ENCODE measurements at places on chromosomes 2 and 18.

DNA sequence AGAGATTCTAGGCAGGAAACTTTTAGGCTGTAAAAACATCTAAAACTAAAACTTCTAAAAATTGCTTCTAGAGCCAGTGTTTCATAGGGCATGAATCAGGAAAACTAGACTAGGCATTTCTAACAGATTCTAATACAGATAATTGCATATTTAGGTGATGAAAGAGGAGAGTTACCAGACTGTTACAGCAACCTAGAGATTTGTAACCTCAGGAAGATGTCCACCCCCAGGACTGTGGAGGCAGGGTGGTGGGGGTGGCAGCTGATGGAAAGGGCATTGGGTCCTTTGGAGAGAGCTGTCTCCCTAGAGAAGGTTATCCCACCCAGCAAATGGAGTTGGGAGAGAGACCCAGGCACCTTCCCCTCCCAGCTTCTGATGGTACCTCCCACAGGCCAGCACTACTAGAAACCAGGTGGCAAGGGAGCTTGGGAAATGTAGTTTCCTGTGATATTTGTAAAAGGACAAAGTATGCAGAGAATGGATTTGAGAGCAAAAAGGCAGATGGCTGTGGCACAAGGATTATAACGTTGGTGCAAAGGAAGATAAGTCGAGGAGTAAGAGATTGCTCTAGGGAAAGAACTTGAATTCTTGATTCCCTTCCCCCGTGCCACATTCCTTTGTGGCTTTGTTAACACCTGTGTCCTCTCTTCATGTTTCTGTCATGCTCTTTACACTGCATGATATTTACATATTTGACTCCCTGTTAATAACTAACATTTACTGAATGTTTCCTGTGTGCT, 75.6 kb upstream of the MGAT5 start:
- no peak for DNase-seq

GRCh38 chr2:224910574-224910925, 131.7 kb downstream of the DOCK10 start:
- DNase-seq, result no peak

GRCh38 chr2:205763708-205764211, 81.5 kb downstream of the NRP2 start:
- DNase-seq, result peak; percentile 78

GRCh38 chr2:111966241-111966640, 67.8 kb downstream of the MERTK start:
- no peak for DNase-seq

DNA sequence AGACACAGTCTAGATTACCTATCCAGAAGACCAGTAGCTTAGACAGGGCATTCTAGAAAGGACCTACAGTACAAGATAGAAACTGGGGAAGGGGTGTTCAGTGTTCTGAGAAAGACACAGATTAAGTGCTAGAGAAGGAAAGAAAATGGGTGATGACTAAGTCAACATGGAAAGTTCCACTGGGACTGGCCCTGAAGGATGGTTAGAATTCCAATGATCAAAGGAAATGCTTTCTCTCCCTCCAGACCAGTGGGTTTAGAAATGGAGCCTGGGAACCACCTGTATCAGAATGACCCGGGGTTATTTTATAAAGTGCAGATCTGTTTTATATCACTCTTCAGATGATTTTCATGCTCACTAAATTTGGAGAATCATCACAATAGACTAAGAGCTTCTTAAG, 5.8 kb upstream of the COLEC12 start:
- DNase-seq, result no peak

DNA sequence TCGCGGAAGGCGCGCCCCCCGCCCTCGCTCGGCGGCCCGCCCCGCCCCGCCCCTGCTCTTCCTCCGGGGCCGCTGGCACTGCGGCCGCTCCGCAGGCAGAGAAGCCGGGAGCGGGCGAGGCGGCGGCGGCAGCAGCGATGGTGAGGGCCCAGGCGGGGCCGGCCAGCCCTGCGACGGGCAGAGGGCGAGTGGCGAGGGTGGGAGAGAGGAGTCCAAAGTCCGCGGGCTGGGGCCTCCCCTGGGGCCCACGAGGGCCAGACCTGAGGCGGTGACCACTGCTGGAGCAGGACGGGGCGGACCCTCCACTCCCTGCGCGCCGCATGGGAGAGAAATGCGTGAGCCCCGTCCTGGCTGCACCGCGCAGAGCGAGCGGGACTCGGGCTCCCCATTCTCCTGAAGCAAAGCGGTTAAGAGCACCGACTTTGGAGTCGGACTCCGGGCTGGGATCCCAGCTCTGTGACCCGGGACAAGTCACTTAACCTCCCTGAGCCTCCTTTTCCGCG, at the start of gene VAMP5:
TSS of gene VAMP5 (plus strand) at position 78 of the 503 bp plus-strand sequence. CDS start at position 138, 60 bp downstream.
- no peak for DNase-seq

GRCh38 chr2:215401896-215402379, 33.9 kb downstream of the FN1 start:
- DNase-seq, result no peak

DNA sequence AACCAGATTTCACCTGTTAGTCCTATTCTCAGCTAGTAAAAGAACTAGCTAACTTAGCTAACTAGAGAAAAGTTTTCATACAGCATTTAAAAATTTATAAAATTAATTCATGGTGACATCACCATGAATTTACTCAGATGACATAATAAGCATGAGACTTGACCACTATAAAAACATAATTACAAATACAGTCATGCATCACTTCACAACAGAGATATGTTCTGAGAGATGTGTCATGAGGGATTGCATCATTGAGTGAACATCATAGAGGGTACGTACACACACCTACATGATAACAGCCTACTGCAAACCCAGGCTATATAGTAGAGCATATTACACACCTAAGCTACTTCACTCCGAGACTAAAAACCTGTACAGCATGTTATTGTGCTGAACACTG, 481.3 kb upstream of the CHAC2 start:
- DNase-seq, result no peak

- DNase-seq, result no peak
Observed at GRCh38 chr2:20123871-20124594, 72.6 kb upstream of the LAPTM4A start.

- DNase-seq, result no peak
Observed at GRCh38 chr2:6627316-6627715, 238.4 kb downstream of the CMPK2 start.

- no peak for DNase-seq
Observed at GRCh38 chr2:2831633-2832032, 500.6 kb upstream of the MYT1L start.

DNA sequence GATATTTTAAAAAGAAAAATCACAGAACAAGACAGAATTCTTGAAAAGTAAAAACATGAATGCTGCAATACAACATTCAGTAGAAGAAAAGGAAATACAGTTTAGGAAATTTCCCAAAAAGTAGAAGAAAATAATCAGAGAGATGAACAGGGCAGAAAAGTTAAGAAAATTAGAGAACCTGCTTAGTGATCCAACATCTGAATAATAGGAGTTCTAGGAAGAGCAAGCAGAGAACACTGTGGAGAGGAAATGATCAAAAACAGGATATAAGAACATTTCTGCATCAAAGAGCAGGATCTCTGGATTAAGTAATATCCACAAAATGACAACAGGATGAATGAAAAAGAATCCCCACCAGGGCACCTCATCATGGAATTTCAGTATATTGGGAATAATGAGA, 8.8 kb upstream of the FHOD3 start:
- DNase-seq, result no peak

- no peak for DNase-seq
Observed at GRCh38 chr18:10002280-10002679, 88.5 kb downstream of the VAPA start.

DNA sequence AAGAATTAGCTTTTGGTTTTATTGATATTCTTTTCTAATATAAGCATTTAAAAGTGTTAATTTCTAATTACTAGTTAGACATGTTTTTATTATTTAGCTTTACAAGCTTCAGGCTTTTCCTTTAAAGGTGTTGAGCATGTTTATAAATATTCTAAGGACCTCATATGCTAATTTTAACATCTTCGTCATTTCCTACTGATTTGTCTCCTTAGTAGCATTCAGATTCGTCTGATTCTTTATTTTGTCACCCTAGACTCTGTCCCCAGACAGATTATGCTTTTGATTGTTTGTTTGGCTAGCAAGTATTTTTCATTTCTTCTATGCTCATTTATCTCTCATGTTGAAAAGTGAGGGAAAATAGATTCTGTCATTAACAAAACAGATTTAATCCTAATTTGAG, 51.7 kb downstream of the EIF5B start:
- DNase-seq, result no peak

DNA sequence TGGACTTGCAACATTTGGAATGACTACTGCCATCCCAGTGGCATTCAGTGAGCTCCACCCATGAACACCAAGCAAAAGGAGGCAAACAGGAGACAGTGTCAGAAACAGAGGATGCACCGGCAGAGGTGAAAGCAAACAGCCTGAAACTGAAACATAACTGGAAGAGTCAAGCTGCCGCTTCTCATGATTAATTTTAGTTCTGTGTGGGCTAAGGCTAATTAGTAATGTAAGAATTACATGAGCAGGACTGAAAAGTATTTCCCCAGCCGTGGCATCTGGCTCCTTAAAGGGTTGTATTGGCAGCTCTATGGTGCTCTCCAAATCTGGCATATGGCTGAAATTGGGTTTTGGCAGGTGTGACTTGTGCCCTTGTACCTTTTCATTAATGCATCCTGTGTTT, 1108.1 kb downstream of the TSN start:
- DNase-seq, result no peak

GRCh38 chr2:41836948-41837347, 210.9 kb upstream of the PKDCC start:
- peak; percentile 39 for DNase-seq

GRCh38 chr2:20065885-20066602, 14.6 kb upstream of the LAPTM4A start:
- DNase-seq, result no peak

DNA sequence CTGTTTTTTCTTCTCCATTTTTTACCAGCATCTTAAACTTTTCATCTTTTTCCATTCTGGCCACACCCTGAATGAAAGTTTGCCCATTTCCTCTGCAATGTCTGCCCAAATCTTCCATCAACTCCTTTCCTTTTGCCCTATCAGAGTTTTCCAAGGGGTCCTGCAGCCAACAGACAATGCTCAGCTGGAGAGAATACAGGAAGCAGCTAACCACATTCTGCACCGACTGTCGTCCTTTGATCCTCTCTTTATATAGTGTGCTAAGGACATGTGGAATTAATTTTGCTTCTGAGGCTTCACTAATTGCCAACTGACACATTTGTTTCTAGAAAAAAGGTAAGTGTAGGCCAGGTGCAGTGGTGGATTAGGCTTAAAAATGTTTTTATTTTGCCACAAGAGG, 50.5 kb upstream of the DLX2 start:
- no peak for DNase-seq

DNA sequence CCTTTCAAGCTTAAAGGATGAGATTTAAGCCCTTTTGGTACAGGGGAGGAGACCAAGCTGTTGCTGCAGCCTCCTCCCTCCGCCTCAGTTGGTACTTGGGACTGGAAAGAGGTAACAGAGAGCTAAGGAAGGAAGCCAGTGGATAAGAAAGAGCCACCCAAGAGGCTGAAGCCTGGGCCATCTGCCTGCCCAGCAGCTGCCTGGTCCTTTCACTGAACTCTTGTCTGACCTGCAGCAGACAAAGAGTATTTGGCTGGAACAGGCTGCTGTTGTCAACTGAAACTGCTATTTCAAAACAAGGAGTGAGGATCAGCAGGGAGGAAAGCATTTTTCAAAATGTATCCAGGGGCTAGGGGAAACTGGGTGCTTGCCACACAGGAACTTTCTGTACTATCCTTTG, 30.3 kb downstream of the TNS1 start:
- no peak for DNase-seq

GRCh38 chr18:5166606-5167280, 30.3 kb downstream of the AKAIN1 start:
- no peak for DNase-seq

DNA sequence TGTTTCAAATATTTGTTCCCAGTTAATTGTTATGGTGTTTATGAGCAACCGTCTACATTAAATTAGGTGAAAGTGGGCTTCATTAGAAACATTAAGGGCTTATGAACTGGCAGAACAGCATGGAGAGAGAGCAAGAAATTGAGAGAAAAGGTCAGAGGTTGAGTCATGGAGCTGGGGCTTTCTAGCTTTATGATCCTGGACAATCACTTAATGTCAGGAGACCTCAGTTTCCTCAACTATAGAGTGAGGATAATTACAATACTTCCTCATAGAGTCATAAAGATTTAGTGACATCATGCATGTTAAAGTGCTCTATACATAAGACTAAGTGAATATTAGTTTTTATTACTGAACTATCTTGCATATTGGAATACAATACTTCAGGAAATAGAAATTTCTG, 83.9 kb downstream of the PLCL1 start:
- no peak for DNase-seq

GRCh38 chr2:149858901-149859634, 271.5 kb upstream of the MMADHC start:
- no peak for DNase-seq

DNA sequence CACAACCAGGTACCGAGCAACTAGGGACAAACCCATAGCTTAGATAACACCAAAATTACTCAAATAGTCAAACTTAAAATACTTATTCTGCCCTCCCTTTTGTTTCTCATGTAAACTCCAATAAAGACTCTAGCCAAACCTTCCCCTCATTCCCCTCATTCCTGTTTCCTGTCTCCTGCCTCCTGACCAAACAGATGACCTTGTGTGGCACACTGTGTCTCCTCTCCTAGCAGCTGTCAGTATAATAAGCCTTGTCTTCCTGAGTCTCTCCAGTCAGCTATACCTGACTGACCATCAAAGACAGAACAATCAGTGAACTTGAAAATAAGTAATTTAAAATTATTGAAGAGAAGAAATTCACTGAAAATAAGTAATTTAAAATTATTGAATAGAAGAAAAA, 14.3 kb downstream of the SULT1C4 start:
- no peak for DNase-seq

DNA sequence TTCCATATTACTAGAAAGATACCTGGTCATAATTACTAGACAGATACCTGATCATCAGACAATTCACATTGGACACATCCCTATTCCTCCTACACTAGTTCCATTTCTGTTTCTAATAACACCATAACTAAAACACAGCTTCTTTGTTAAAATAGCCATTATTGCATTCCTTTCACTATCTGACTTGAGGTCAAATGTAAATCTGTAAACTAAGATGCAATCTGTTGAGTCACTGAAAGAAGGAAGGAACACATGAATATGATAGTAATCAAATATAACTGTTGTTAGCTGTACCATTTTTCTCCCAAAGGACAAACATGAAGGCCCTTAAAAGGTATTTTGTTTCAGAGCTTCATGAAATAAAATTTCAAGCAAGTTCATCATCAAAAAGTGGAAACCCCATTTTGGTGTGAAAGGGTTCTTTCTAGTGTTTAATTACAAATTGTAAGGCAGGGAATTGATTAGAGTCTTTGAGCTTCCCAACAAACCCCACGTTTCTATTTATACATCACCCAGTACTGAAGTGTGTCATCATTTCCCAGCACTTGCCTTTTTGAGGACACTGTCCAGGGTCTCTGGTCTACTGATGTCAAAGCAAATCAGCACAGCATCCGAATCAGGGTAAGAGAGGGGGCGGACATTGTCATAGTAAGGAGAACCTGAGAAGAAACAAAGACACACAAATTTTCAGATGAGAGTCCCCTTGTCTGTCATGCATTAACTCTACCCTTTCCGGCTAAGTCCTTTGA, 13.0 kb downstream of the RND3 start:
- no peak for DNase-seq

All from neural crest cell (in vitro differentiated cells).